Putamen (tissue), 1 donor: ENCODE measurements at places on chromosomes 1 and 21.

DNA sequence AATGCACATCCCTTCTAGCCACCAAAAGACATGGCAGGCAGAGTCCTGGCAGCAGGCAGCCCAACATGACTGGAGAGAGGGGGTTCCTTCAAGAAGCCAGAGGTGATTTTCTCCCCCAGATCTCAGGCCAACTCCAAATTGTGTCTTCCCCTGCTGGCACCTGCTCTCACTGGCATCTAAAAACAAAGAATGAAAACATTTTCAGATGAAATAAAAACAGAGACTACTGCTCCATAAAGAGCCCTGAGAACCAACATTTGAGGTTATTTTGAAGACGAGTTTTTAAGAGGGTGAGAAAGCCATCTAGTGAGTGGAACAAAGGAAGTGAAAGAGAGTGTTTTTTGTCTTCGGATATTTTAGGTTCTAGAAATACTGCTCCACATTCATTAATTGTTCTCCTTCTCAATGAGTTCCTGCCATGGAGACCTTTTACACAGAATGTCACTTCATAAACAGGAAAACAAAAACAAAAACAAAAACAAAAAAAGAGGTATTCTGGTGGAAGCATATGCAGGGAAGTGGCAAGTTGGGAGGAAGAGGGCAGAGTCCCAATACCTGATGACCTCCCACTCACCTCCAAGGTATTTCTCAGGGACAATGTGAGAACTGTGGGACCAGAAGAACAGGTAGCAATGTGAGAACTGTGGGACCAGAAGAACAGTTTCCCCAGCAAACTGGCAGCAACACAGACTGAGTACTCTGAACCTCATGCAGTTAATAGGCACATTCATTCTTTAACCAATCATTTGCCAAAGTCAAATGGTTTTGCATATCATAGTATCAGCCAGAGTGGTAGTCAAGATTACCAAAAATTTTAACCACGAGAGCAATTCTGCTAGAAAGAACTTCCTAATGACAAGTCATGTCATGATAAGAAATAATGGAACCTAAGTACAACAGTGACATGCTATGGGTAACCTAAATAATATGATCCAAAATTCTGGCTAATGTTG is 50.0 kb downstream of the KIAA0319L start:
- no peak for DNase-seq

DNA sequence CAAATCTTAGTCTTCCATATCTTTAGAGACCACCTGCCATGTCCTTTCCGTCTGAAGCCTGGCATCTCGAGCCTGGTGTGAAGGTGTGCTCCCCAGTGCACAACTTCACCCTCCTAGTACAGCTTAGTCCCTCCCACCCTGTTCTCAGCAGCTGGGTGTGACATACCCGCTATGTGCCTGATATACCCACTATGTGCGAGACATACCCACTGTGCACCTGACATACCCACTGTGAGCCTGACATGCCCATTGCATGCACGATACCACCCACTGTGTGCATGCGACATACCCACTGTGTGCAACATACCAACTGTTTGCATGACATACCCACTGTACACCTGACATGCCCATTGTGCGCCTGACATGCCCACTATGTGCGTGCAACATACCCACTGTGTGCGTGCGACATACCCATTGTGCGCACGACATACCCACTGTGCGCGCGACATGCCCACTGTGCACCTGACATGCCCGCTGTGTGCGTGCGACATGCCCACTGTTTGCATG is 3.0 kb upstream of the RRP1 start:
- no peak for DNase-seq

- no peak for DNase-seq
Observed at GRCh38 chr1:10638559-10639005, 157.9 kb downstream of the CASZ1 start.

GRCh38 chr1:172269084-172269483 is 151.4 kb upstream of the C1orf105 start:
- no peak for DNase-seq

- DNase-seq, result no peak
Observed at GRCh38 chr1:25568834-25569596, 25.6 kb downstream of the LDLRAP1 start.

DNA sequence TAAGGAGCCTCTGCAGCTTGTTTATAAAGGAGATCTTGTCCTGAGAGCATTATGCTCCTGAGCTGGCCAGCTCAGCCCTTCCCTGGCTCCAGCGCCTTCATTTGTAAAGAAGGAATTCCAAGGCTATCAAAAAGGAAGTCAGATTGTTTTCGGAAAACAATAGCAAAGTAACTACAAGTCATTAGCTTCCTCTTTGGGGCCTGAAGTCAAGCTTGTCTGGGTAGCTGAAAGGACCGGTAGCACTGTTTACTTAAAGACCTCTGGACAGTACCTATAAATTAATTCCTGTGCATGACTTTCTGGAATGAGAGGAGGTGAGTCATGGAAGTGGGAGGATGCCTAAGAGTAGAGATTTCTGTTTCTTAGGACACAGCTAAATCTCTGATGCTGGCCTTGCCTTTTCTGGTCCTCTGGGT is 20.7 kb upstream of the GJA5 start:
- DNase-seq, result no peak

GRCh38 chr1:153849487-153850185 is 73.1 kb downstream of the GATAD2B start:
- no peak for DNase-seq

GRCh38 chr1:112285316-112285715 is 110.7 kb upstream of the CTTNBP2NL start:
- DNase-seq, result no peak

GRCh38 chr1:247304031-247304430 is 27.6 kb downstream of the ZNF496 start:
- no peak for DNase-seq

GRCh38 chr21:27418346-27418745 is 451.5 kb upstream of the ADAMTS5 start:
- DNase-seq, result no peak

- peak; percentile 81 for DNase-seq
Observed at GRCh38 chr1:228464487-228464983, 22.6 kb upstream of the RNF187 start.

DNA sequence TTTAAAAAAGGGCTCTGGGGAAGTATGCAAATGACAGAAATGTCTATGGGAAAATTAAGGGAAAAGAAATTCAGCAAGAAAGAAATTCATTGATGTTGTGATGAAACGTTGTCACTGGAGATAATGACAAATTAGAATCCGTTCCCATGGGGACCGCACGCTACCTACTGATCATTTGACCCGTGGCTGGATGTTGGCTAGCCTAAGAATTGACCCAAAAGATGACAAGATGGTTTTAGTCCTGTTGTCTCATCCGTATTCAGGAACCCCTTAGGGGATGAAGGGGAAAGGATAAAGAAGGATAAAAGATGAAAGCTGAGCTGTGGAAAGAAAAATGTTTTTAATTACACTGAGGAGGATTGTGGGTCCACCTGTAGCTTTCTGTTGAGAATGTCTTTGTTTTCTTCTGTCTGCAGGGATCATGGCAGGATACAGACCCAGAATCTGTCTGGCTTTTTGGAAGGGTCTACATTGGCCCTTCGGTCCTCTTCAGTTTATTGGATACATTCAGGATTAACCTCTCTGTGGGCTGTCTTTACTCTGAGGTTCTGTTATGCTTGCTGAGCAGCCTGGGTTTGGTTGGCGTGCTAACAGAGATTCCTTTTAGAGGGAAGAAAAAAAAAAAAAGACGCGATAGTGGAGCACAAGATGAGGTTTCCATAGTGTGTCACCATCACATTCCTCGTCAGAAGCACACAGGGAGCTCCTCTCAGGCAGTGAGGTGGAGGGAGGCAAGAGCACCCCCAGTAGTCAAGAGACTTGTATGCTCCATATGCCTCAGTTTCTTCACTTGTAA is 106.2 kb downstream of the CACHD1 start:
- DNase-seq, result no peak

GRCh38 chr1:11841245-11842153 is 6.1 kb downstream of the NPPA start:
- DNase-seq, result no peak

- no peak for DNase-seq
Observed at GRCh38 chr1:92324784-92325183, 25.9 kb downstream of the RPAP2 start.

- no peak for DNase-seq
Observed at GRCh38 chr21:17742181-17742580, 77.0 kb downstream of the C21orf91 start.

DNA sequence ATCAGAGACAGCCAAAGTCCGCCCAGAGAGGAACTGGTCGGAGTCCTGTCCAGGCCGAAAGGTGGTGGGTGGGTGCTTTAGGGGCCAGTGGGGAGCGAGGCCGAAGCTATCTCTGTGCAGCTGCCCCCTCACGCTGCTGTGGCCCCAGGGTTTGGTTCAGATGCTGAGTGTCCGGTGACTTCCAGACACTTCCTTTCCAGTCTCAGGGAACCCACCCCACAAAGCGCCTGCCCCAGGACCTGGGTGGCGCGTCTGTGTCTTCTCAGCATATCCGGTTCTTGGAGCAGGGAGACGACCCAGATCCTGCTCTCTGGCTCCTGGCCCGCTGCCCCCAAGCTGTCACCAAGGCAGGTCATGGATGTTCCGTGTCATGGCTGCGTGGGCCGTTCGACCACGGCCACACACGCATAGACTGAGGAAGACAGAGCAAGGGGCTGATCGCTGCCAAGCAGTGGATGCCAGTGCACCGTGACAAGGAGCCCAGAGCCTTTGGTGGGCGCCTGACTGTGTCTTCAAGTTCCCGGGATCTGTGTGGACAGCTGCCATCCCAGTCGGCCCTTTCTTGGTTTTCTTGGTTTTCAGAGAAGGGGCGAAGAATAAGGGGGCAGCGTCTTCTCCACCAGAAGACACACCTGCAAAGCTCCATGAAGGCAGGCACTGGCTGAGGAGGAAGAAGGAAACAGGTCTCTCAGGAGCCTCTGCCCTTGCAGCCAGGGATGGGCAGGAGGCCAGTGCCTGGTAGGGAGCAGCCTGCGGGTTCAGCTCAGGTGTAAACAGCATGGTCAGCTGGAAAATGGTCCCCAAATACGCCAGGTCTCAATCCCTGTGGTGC is 22.9 kb upstream of the COL18A1 start:
- DNase-seq, result no peak

GRCh38 chr1:11784993-11785769 is 20.6 kb downstream of the MTHFR start:
- DNase-seq, result no peak

GRCh38 chr1:1442069-1442770 is 6.7 kb downstream of the VWA1 start:
- no peak for DNase-seq

DNA sequence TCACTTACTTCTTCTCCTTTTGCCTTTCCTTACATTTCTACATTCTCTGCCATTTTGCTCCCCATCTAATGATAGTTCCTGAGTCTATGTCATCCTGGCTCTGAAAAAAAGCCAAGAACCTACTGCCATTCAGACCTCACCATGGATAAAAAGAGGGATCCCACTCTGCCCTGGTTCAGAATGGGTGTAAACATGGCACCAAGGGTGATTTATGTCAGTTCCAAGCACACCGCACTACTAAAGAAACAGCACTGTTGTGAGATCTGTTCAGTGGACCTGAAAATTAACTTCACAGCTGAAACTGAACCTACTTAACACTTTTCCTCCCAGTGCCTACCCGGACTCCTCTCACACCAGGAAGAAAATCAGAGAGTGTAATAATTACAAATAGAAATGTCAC is 72.3 kb upstream of the NTPCR start:
- no peak for DNase-seq

DNA sequence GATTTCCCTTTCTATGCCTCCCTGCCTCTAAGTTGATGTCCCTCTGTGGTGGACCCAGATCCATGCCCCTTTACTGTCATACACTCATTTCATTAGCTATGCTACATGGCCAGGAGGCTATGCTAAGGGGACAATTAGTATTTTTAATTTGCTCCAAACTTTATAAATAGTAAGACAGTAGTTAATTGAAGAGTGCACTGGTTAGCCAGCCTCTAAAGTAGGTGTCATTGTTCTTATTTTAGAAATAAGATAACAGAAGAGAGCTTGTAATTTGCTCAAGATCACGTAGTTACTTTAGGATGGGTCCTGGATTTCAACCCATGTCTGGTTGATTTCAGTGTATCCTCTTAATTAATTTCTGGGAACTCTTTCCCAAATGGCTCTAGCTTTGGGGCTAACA is 29.4 kb upstream of the GNG12 start:
- DNase-seq, result no peak

GRCh38 chr1:201791779-201792173 is 37.2 kb upstream of the IPO9 start:
- DNase-seq, result no peak

DNA sequence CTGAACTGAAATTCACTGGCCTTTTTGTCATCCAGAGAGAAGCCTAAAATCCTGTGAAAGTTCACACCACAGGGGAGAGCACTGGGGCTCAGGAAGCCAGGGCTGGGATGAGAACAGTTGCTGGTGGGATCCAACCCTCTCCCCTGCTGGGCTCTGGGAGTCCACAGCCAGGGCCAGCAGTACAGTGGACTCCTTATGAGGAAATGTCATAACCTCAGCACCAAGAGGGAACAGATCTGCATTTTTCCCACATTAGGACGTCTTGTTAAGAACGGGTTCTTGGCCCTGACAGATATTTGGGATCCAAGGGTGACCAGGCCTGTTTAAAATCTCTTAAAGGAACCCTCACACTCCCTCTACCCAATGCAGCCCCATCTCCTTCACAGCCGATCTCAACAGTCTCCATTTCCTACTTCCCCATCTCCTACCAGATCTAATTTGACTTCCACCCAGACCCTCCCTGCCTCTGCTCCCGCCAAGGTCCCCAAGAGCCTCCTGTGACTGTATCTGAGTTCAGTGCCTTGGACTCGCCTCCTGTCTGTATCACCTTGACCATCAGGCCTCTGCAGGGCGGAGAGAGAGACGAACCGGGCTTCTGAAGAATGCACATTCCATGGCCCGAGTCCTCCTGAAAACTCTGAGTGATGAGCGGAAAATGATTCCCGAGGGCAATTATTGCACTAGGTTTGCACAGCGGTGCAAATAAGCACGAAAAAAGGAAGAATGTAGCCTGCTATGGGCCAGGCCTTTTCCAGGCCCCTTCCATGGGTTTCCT is 159.9 kb downstream of the TRABD2B start:
- no peak for DNase-seq

DNA sequence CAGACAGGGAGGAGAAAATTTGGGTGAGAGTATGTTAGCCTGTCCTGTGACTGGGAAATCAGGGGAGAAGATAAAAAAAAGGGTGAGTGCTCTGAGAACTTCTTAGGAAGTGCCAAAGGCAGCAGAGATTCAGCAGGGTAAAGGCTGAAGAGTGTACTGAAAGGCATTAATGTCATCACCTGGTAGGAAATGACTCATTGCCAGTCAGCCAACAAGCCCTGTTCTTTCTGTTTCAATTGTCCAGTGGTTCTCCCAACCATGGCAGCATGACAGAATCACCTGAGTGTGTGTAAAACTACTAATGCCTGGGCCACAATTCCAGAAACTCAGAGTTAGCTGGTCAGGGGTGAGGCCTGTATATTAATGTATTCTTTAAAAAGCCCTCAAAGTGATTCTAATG is 83.5 kb downstream of the INTS7 start:
- DNase-seq, result no peak

DNA sequence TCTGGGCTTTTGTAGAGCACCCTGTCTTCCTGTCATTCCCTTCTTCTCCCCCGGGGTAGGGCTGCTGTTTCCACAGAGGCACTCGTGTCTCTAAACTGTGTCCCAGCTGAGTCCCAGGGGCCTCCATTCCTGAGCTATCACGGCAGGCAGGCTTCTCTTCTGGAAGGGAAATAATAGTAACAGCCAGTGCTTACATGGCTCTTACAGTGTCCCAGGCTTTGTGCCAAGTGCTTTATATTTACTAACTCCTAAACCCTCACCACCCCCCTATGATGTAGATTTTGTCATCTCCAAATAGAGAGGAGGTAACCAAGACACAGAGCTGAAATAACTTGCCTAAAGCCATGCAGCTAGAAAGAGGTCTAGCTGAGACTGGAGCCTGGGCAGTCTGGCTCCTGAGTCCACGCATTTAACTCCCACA is 1.4 kb upstream of the CELF3 start:
- DNase-seq, result no peak
